ENCODE measurements at places on chromosomes 1 and 21.
A peak's percentile ranks its signal among the peaks of the same experiment; 100 is the strongest.

GRCh38 chr1:202105571-202106339, 17.0 kb upstream of the GPR37L1 start:
- no peak for DNase-seq

- no peak for DNase-seq
Measured at GRCh38 chr1:146013559-146013922, 8.0 kb downstream of the HJV start.

- DNase-seq, result peak; percentile 8
Measured at GRCh38 chr1:165073185-165074007, 283.1 kb downstream of the LMX1A start.

DNA sequence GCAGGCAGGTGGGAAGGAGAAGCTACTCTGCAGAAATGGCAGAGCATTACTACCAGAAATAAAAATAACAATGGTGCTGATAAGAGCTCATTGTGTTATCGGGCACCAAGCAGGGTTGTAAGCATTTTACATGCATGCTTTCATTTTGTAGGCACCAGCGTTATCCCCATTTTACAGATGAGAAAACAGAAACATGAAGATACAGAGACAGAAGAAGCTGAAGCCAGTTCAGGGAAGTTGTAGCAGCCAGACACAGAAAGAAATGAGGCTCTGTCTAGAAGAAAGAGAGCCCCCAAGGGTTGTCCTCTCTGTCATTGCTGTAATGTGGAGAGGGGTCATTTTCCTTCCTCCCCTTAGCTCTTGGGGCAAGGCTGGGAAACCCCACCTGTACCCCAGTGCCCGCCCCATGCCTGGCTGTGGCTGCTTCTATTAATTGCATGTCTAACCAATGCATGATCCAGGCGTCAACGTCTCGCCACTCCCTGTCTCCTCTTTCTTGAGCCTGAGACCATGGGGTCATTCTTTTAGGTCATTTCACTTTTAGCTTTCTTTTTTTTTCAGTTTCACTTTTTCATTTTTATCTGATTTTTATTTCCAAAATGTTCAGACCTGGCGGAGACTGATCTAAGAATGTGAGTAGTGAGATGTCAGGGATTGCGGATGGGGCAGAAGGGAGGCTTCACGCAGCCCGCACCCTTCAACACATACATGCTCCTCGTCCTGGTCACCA, 6.8 kb downstream of the OLIG1 start:
- no peak for DNase-seq

- no peak for DNase-seq
Measured at GRCh38 chr1:39046613-39047210, 20.6 kb downstream of the NDUFS5 start.

GRCh38 chr1:248631354-248632008, 3.4 kb downstream of the OR2T11 start:
- DNase-seq, result no peak
